AG04450 (cell line): ENCODE measurements at places on chromosomes 7 and 10.

DNA sequence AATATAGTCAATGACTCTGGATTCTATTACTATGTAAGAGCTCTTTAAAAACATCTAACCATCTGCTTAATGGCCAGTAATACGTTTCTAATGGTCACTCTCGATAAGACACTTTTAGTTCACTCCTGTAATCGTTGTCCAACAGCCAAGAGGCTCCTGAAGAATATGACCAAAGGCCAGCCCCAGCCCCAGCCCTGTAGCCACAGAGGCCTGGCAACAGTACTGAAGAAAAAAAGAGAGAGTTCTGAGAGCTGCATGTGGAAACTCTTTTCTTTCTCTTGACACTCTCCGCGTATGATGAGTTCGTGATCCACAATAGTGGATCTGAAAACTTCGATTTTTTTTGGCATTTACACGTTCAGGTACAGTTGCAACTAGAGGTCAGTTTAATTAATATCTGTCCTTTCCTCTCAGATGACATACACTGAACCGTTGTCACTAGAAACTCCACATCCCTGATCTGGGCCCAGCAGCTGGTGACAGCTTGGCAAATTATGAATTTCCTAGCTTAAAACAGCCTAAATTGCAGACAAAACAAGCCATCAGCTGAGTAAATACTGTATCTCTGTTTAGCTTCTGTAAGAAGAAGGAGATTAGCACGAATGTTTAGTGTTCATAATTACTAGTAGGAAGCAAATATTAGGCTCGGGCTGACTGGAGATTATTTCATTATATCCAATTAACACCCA, 456.7 kb downstream of the LRMDA start:
- DNase-seq, result no peak

DNA sequence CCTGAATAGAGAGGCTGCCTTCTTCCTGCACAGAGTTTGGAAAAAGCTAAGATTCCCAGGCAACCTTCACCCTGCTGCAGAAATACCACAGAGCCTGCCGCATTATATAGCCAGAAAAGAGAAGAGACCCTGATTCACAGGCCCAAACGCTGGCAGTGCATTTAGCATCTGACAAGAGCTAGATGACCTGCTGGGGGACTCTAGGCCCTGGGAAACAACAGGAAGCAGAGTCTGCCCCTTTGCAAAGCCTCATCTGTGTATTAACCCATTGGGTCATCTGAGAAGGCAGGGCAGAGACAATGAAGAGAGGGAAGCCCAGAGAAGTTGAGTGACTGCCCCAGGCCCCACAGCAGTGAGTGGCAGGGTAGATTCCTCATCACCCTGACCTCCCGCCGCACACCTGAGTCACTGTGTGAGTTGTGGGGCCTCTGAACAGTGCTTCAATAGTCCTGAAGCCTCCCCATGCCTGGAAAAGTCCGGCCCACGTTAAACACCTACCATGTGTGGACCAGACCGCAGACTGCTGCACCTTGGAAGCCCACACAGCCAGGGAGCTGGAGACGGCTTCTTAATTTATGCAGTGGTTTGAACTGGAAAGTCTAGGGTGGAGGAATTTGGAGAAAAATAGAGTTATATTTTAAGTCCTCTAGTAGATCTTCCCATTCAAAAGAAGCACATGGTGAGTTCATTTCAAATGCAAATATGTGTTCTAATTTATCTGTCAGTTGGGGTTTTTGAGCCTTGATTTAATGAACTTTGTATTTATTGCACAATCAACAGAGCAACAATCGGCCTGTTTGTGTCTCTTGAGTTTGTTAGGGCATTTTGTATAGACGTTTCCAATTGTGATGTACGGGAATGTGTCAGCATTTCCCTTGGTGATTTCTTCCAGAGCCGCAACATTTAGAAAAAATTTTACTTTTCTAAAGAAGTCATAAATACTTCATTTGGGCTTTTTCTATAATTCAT, 80.4 kb upstream of the GPR26 start:
- no peak for DNase-seq

DNA sequence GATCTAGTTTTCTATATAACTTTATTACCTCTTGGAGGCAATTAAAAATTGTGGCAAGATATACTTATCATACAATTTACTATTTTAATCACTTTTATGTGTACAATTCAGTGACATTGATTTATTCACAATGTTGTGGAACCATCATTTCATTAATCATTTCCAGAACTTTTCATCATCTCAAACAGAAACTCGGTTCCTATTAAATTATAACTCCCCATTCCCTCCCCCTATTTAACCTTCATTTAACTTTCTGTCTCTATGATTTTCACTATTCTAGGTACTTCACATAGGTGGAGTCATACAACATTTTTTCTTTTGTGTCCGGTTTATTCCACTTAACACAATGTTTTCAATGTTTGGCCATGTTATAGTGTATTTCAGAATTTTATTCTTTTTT, 252.8 kb downstream of the REEP3 start:
- no peak for DNase-seq

GRCh38 chr10:69901628-69902505, 100.2 kb downstream of the COL13A1 start:
- peak; percentile 11 for DNase-seq

GRCh38 chr7:30201921-30202320, 67.1 kb downstream of the MTURN start:
- DNase-seq, result no peak

GRCh38 chr7:72080341-72080766, 331.8 kb downstream of the CALN1 start:
- DNase-seq, result no peak

- no peak for DNase-seq
Measured at GRCh38 chr7:141558544-141559183, 7.5 kb downstream of the AGK start.

DNA sequence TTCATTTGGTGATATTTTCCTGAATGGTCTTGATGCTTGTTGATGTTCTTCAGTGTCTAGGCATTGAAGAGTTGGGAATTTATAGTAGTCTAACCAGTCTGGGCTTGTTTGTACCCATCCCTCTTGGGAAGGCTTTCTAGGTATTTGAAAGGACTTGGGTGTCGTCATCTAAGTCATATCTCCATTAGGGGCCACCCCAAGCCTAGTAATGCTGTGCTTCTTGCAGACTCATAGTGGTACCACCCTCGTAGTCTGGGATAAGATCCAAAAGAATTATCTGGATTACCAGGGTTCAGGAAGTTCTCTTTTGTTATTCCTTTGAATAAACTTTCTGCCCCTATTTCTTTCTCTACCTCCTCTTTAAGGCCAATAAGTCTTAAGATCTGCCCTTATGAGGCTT, 319.4 kb upstream of the MYO3A start:
- no peak for DNase-seq

DNA sequence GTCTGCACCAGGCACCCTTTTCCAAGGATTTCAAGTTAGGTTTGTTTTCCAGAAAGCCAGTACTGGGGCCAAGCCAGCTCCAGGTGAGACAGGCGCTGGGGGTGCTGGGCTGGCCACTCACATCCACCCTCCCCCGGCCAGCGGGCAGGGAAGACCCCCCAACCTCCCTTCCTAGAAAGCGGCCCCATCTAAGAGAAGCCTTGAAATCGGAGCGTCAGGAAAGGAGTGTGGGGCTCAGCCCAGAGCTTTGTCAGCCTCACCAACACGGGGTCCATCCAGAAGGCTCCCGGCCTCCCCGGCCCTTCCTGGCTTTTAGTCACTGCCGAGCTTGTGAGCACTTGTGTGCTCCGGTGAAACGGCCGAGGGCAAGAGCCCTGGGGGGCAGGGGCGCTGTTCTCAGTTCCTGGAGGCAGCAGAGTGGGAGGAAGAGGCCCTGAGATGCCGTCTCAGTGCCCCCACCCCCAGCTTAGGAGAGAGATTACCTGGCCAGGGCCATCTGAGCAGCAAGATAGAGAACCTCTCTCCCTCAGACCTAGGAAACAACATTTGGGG, 39.6 kb downstream of the PDGFA start:
- no peak for DNase-seq
